ENCODE measurements at places on chromosomes 3 and 15.

DNA sequence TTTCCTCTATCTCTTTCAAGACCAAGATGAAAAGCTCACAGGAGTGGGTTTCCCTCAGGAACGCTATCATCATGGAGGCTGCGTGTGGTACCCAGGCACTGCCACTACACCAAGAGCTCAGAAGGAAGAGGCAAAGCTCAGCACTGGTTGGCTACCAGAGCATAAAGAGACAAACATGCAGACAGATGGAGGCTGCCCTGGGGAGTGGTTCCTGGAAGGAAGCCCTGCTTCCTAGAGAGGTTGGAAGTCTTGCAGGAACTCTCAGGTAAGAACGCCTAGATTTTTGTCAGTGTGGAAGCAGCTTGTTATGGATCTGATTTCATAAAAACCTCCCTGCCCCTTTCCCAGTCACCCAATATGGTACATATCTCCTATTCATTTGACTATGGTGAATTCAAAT is 49.9 kb upstream of the ADCY5 start:
- DNase-seq, result no peak

- DNase-seq, result no peak
These were observed 12.0 kb downstream of the RAB6B start for GRCh38 chr3:133883641-133884040.

GRCh38 chr3:190086191-190086590 is 34.5 kb downstream of the P3H2 start:
- DNase-seq, result no peak

GRCh38 chr15:39327005-39327730 is 253.7 kb upstream of the THBS1 start:
- DNase-seq, result no peak

GRCh38 chr15:71386448-71387236 is 271.4 kb downstream of the THSD4 start:
- no peak for DNase-seq

- DNase-seq, result peak; percentile 80
These were observed at the start of gene CCNDBP1 for GRCh38 chr15:43185157-43186002. Gene CCNDBP1, plus strand, starts transcription at chr15:43185403. Its CDS starts 96 bp downstream, at chr15:43185499.

DNA sequence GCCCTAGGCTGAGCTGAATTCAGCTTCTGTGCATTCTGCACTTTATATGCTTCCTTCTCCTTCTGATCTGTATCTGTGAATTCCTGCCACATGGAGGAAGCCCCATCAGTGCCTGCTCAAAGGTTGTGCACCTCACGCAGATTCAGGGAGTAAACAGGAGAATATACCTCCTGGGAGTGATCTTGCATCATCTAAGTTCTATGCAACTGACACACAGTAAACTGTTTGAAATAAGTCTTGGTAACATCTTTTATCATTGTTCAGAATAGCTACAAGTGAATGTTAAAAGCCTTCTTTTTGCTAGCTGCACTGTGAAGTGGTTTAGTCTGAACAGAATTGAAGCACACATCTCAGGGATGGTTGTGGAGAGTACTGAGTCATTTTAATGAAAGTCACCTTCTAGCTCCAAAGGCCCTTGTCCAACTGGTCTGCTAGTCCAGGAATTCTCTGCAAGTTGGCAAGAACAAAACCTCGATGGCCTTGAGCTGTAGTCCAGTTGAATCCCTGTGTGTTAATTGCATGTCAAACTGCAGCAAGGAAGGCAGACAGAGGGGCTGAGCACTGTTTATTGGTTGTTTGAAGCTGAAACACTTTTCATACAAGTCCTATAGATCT is 215.0 kb downstream of the WNT5A start:
- peak; percentile 16 for DNase-seq

DNA sequence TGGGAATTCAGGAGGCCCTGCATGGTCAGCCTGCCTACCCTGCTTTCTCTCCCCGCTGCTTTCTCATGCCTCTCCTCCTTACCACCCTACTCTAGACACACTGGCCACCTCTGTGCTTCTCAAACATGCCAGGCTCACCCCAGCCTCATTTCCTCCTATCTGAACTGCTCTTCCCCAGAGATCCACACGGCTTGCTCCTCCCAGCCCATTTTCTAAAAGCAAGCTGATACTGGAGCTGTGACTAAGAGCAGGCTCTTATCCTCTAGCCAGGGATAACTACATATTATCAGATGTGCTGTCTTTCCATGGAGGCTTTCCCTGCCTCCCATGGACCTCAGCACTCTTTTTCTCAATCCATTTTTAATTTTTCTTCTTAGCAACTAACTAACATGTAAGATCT is 85.9 kb downstream of the BOC start:
- DNase-seq, result no peak

- no peak for DNase-seq
These were observed 16.6 kb downstream of the BTLA start for GRCh38 chr3:112482675-112483074.

GRCh38 chr3:61903931-61904657 is 342.7 kb downstream of the PTPRG start:
- DNase-seq, result peak; percentile 53

- no peak for DNase-seq
These were observed 230.0 kb upstream of the TBC1D5 start for GRCh38 chr3:17972476-17972875.

- peak; percentile 42 for DNase-seq
These were observed 40.9 kb downstream of the SNX4 start for GRCh38 chr3:125479091-125479490.

GRCh38 chr15:51380999-51381806 is 39.7 kb downstream of the GLDN start:
- DNase-seq, result peak; percentile 71

DNA sequence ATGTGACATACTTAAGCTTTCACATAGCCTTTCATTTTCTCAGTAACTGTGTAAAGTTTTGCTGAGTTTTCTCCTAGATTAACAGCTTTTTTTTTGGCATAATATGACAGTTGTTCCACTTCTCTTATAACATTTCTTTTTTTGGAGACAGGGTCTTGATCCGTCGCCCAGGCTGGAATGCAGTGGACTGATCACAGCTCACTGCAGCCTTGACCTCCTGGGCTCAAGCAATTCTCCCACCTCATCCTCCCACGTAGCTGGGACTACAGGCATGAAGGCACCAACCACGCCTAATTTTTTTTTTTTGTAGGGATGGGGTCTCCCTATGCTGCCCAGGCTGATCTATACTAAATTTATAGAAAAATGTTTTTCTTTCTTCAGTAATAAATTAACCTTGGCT is 30.1 kb downstream of the DLG1 start:
- DNase-seq, result no peak

- DNase-seq, result peak; percentile 93
These were observed 154.3 kb upstream of the BHLHE40 start for GRCh38 chr3:4824926-4825325.

- DNase-seq, result no peak
These were observed 35.7 kb downstream of the CCNB2 start for GRCh38 chr15:59140422-59141226.

- DNase-seq, result no peak
These were observed 11.0 kb upstream of the USP3 start for GRCh38 chr15:63493436-63493835.

DNA sequence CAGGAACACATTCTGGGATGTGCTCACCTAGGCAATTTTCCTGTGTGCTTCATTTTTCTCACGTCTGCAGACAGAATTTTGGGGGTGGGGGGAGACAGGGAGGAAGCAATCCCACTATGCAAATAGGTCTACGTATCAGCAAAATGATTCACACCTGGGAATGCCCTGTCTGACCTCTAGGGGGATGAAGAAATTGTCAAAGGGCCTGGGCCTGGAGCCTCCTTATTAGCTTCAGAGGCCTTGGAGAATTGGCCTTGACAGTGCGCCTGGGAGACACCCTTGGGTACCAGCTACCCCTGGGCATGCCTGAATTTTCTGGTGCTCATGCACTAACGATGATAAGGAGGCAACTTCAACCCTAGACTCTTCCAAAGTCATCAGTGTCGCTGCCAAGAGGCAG is 207.5 kb downstream of the CADPS start:
- no peak for DNase-seq

- DNase-seq, result peak; percentile 30
These were observed 156.2 kb downstream of the PLCL2 start for GRCh38 chr3:17040990-17041377.

DNA sequence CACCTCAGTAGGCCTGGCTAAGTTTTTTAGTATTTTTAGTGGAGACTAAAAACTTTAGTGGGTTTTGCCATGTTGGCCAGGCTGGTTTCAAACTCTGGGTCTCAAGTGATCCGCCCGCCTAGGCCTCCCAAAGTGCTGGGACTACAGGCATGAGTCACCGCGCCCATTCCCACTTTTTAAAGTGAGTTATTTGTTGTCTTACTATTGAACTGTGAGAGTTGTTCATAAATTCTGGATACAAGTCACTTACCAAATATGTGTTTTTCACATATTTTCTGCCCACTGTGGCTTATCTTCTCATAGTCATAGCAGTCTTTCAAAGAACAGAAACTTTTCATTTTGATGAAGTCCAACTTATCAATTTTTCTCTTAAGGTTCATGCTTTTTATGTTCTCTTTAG is 29.9 kb upstream of the SPSB4 start:
- peak; percentile 41 for DNase-seq

DNA sequence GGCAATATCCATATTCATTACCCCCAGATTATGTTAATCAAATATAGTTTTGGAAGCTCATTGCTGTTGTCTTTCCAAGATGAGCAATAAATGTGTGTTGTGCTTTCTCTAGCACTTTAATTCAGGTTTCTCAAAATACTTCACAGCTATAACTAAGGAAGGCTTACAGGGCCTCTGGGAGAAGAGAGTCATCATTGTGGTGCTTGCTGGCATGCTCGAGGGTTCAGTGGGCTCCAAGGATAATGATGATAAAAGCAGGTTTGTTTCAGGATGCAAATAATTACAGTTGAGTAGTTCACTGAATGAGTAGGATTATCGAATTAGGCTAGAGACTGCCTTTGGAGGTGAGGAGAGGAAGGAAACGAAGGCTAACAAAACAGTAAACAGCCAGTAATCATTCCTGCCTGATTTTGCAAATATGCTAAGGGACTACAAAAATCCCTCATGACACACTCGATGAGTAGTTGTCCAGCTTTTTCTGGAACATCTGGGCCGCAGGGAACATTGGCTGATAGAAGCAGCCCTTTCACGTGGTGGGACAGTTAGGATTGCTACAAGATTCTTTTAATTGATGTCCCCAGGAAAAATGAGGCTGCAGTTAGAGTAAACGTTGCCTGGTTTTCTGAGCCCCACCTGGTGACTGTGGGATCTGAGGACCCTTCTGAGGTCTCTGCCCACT is 54.1 kb downstream of the SLC7A14 start:
- peak; percentile 26 for DNase-seq

DNA sequence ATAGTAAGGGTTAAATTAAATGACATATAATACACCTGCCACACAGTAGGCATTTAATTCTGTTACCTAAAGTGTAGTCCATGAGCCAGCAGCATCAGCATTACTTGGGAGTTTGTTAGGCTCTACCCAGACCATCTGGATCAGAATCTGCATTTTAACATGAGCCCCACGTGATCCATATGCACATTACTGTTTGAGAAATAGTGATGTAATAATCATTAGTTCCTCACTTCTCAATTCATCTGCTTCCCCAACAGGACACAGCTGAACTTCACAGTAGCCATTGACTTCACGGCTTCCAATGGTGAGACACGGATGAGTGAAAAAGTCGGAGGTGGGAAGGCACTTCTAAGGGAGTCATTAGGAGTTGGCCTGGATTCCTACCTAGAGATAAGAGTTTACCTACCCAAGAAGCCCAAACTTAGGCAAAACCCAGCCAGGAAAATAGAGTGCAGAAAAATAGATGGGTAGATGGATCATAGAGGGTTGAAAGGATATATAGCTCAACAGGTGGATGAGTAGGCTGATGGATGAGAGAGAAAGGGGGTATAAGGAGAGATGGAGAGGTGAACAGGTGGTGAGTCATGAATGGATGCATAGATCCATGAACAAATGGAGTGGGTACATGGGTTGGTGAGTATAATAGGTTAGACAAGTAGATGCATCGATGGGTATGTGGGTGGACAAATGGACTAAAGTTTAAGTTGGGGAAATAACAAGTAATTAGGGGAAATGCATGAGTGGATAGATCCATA is 13.3 kb downstream of the CPNE9 start:
- DNase-seq, result no peak

DNA sequence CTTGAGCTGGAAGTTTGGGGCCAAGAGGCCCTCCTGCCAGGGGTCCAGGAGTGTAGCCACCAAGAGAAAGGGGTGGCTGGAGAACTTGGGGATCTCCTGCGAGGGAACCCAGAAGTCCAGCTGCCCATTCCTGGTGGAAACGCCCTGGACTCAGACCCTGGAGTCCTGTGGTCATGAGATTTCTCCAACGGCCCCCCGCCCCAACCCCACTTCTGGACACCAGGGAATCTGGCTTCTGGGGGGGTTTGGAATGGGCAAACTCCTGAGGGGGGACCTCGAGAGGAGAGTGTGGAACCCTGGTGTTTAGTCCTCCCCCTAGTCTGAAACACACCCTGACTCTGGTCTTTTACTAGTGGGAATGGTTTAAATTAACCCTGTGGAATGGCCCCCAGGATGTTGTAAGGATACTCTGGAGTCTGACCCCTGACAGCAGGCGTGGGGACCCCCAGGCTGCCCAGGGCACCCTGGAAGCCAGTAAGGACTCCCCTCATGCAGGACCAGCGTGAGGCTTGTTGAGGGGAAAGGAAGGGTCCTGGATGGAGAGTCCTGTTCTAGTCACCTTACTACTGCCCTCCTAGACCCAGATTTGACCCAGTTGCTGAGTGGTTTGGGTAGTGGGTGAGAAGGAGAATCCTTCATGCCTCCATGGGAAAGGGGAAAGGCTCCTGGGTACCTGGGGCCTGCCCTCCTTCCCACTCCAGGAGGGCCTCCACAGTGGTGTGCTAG is 540 bp downstream of the KLHDC8B start:
- no peak for DNase-seq

DNA sequence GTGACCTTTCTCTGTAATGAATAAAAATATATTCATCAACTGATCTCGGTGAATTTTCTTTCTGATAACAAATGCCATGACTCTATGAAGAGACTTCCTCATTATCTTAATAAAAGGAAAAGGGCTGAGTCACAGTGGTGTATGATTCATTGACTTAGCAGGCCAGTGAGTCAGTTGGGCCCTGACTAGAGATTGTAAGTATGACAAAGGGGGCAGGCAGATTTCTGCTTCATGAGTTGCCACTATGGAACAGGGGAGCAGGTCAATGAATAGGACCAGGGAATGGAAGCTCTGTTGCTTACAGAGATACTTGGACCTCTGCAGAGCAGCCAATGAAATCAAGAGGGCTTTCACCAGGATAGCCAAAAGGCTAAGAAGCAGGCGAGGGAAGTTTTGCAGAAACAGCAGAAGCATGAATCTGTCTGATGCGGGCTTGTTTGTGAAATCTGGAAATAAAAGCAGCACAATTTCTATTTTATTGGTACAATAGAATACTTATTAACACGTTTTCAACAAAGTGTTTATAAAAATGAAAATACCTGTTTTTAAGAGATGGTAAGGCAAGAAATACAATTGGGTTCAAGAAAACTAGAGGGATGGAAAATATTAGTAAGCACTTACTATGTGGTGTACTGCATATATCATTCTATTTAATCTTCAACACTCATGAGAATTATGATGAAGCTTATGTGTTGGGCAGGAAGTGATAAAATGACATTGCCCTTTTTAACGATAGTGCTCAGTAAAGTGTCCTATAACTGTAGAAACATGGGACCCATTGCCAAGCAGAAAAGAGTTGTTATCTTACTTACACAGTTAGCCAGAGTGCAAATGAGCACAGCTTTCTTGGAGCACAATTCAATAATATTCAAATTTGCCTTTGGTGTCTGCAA is 169.8 kb upstream of the MYRIP start:
- DNase-seq, result peak; percentile 96

- peak; percentile 84 for DNase-seq
These were observed 1032.1 kb downstream of the NTRK3 start for GRCh38 chr15:87224404-87224803.

- no peak for DNase-seq
These were observed 115.1 kb upstream of the ARHGEF3 start for GRCh38 chr3:56916716-56917360.

- peak; percentile 53 for DNase-seq
These were observed 63.7 kb upstream of the TPRG1 start for GRCh38 chr3:189108067-189108466.
